ENCODE measurements at places on chromosomes 11 and 22. TPM values are rescaled to one million over a fixed set of nuclear protein-coding genes. Genes with fewer than 3 reads are reported as not detected.

MTMR3 gene
- 41.6 TPM for total RNA-seq

RFPL1 gene
- 0.75 TPM for total RNA-seq

CCDC15 gene
- total RNA-seq = 1.9 TPM

MISFA gene
- 10.1 TPM for total RNA-seq

CFAP300 gene
- 9.7 TPM for total RNA-seq

BRSK2 gene
- total RNA-seq = 37.9 TPM

NECTIN1 gene
- total RNA-seq = 5.7 TPM

MMP8 gene
- not detected for total RNA-seq
